ENCODE measurements at places on chromosomes 16 and 17.

- no peak for DNase-seq
Measured at GRCh38 chr16:85546585-85547447, 66.3 kb upstream of the GSE1 start.

- no peak for DNase-seq
Measured at GRCh38 chr16:89431158-89431584, 59.2 kb downstream of the ANKRD11 start.

DNA sequence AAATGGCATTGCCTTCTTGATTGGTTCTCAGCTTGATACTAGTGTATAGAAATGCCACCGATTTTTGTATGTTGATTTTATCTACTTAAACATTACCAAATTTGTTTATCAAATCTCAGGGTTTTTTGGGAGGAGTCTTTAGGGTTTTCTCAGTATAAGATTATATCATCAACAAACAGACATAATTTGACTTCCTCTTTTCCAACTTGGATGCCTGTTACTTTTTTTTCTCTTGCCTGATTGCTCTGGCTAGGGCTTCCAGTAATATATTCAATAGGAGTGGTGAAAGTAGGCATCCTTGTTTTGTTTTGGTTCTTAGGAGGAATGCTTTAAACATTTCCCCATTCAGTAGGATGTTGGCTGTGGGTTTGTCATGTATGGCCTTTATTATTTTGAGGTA is 29.1 kb downstream of the EFCAB13 start:
- DNase-seq = no peak

- no peak for DNase-seq
Measured at GRCh38 chr17:68596411-68596945, 4.7 kb downstream of the FAM20A start.

GRCh38 chr17:39325528-39326240 is 75.7 kb downstream of the FBXL20 start:
- DNase-seq = no peak

GRCh38 chr16:66057057-66057456 is 309.4 kb upstream of the CDH5 start:
- no peak for DNase-seq

DNA sequence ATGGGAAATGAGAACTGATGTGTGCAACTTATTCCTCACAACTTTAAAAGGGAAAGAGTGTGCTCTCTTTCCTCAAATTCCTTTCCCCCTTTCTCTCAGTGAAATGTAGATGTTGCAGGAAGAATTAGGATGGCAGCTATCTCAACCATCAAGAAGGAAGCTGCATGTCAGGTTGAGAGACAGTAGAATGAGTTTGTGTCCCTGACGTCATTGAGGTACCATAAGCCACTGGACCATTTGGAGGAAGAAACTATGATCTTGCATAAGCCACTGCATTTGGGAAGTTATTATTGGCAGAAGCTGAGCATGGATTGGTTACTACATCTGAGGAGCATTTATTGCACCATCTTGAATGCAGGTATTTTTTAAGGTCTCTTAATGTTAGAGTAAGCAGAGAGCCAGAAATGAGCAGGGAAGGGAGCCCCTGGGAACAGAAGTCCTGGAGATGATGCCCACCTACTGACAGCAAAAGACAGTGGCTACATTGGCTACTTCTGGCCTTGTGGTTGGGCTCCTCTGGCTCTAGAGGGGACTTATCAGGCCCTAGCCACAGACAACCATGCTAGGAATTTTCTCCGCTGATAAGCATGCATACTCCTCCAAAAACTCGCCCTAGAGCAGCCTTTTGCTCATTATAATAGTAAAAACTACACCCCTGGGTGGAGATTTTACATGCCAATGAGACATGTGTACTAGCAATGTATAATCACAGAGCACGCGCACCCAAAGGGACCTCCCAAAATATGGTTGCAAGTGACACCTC is 249.0 kb upstream of the SALL1 start:
- no peak for DNase-seq

GRCh38 chr17:77741109-77741508 is 217.4 kb upstream of the TNRC6C start:
- DNase-seq = no peak

GRCh38 chr17:41907185-41907556 is 11.6 kb downstream of the ACLY start:
- no peak for DNase-seq

GRCh38 chr17:72588561-72588960 is 467.7 kb downstream of the SOX9 start:
- DNase-seq = no peak

DNA sequence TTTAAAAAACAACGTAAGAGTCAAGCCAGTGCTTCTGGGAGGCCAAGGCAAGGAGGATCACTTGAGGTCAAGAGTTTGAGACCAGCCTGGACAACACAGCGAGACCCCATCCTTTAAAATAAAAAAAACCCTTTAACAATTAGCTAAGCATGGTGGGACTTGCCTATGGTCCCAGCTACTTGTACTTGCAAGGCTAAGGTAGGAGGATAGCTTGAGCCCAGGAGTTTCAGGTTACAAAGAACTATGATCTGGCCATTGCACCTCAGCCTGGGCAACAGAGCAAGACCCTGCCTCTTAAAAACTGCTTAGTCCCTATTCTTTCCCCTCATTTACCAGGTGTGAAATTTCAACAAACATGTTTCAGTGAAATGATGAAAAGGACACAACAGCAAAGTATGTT is 89.5 kb downstream of the STH start:
- DNase-seq = no peak

GRCh38 chr17:65449495-65449894 is 112.0 kb downstream of the AXIN2 start:
- DNase-seq = no peak

GRCh38 chr16:80946481-80946880 is 60.2 kb downstream of the CMC2 start:
- DNase-seq = no peak

DNA sequence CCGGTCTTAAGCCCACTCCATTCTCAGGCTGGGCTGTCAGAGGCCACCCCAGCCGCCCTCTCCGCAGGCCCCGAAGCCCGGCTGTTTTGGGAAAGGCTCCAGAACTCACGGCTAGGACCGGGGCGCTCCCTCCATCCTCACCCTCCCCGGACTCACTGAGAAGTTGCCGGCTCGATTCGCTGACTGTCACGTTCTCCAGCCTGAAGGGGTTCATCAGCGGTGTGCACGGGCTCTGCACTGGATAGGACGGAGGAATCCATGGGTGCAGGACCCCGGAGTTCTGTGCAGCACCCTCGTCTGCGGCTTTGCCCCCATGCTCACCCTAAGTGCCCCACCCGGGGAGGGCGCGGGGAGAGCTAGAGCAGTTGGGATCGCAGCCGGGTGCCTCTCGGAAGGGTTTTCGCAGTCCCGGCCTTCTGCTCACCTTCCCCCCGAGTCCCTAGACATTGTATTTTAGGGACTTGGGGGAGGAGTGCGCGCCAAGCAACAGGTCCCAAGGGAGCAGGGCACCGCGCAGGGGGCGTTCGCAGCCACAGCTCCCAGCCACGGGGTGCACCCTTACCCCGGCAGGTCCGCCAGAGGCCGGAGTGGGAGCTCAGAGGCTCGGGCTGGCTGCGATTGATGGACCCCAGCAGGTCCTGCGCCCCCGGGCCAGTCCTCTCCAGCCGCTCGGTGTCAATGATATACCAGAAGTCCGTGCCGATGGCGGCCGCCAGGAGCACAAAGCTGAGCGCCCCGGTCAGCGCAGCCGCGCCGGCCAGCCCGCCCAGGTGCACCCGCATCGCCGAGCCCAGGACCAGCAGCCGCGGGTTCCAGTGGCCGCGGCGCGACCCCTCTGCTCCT is 1.0 kb downstream of the TMEM114 start:
- DNase-seq = no peak

DNA sequence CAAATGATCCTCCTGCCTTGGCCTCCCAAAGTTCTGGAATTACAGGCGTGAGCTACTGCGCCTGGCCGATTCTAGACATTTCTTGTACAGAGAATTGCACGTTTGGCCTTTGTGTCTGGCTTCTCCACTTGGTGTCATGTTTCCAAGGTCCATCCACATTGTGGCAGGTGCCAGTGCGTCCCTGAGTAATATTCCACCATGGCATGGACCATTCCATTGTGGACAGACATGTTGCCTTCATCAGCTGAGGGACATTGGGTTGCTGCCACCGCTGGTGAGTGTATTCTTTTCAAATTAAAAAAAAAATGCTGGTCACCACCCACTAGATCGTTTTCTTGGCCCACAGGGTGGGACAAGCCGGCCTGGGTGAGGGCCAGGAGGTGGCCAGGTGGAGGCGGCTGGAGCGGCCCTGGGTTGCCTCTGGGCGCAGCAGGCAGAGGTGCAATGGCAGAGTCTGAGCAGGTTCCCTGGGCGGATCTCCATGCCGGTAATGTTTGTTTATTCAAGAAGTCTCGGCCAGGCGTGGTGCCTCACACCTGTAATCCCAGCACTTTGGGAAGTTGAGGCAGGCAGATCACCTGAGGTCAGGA is 274.1 kb downstream of the SEC14L1 start:
- no peak for DNase-seq

- no peak for DNase-seq
Measured at GRCh38 chr17:75698659-75699058, 22.6 kb upstream of the ITGB4 start.

- no peak for DNase-seq
Measured at GRCh38 chr16:66923866-66924265, 1.5 kb downstream of the RRAD start.

DNA sequence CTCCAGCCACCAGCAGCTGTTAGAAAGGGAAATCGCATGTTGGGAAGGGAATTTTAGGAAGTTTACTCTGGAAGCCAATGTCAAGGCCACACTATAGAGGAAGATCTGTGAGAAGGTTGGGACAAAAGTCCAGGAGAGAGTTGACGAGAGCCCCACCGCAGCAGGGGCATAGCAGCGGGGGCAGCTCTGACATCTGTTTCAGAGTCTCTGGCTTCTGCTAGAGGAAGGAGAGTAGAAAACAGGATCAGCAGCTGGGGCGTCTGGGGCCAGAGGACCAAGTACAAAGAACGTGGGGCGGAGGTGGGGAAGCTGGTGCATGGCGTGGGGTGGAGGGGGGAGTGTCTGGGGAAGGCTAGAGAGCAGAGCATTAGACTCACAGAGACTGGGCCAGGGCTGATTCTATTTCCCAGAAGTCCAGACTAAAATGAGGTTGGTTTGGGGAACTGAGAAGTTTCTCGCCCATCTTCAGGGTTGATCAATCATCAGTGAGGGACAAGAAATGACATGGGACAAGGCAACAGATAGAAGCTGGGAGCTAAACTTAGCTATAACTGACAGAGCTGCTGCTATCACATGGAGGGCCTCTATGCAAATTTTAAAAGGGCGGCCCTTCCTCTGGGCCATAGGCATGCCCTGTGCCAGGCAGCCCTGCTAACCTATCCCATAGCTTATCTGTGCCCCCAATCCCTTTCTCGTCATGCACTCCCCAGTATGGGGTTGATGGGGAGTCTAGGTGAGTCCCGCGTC is 1.2 kb downstream of the RABEP2 start:
- DNase-seq = no peak

GRCh38 chr17:1490643-1491442 is 1.6 kb downstream of the MYO1C start:
- DNase-seq = no peak

DNA sequence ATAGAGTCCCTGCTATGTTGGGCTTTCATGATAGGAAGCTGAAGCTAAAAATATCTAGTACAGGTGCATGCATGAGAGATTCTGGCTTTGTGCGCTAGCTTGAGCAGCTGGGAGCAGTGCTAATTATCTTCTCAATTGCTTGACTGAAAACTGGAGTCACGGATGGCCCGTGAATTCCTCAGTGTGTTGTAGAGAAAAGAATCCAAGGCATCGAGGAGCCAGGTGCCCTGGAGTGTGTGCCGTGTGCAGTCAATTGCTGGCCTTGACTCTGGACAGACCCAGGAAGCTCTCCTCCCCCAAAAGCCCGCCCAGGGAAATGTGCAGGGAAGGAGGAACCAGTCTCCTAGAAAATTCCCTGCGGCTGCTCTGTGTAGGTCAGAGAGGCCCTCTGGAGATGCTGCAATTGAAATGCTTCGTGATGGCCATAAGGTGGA is 14.2 kb downstream of the LGALS3BP start:
- no peak for DNase-seq

DNA sequence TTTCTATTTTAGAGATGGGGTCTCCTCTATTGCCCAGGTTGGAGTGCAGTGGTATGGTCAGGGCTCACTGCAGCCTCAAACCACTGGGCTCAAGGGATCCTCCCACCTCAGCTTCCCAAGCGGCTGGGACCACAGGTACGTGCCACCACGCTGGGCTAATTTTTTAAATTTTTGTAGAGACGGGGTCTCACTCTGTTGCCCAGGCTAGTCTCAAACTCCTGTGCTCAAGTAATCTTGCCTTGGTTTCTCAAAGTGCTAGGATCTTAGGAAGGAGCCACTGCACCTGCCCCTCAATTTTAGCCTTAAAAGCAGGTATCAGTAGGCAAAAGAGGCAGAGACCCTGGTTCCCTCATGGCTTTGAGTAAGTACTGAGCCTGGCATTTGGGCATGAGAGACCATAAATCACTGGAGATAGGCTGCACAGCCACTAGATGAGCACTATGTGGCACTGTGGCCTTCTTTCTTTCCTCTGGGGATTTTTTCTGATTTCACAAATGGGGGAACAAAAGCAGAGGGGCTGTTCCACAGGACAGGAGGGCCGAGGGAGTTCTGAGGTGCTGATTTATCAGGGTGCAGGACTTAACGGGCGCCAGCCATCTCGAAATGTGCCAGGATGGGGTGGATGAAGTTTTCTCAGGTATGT is 82.2 kb downstream of the PLXDC1 start:
- peak; percentile 11 for DNase-seq

GRCh38 chr16:55439101-55439690 is 39.8 kb upstream of the MMP2 start:
- DNase-seq = no peak

DNA sequence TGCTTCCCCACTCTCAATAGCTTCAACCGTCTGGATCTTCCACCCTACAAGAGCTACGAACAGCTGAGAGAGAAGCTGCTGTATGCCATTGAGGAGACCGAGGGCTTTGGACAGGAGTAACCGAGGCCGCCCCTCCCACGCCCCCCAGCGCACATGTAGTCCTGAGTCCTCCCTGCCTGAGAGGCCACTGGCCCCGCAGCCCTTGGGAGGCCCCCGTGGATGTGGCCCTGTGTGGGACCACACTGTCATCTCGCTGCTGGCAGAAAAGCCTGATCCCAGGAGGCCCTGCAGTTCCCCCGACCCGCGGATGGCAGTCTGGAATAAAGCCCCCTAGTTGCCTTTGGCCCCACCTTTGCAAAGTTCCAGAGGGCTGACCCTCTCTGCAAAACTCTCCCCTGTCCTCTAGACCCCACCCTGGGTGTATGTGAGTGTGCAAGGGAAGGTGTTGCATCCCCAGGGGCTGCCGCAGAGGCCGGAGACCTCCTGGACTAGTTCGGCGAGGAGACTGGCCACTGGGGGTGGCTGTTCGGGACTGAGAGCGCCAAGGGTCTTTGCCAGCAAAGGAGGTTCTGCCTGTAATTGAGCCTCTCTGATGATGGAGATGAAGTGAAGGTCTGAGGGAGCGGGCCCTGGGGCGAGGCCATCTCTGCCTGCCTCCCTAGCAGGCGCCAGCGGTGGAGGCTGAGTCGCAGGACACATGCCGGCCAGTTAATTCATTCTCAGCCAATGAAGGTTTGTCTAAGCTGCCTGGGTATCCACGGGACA is 11.1 kb upstream of the CLEC18A start:
- no peak for DNase-seq

DNA sequence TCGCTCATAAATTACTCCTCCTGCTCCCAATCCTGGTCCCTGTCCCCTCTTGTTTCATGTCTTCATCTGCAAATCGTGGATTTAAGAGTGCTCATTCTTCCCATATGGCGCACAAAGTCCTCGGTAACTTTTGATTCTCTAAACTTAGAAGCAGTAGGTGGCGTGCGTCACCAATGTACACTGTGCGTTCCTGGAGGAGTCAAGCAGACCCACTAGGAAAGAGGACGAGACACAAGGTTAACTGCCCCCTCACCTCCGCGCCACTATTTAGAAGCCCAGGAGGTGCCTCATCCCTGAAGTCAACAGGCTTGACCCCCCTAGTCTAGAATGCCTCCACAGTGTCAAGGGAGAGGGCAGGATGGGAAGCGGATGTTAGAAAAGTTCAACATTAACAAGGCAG is 2.9 kb downstream of the SLC13A5 start:
- DNase-seq = no peak
